ENCODE measurements at places on chromosomes 2 and 18. TPM values are rescaled to one million over a fixed set of nuclear protein-coding genes. Genes with fewer than 3 reads are reported as not detected.
A peak's percentile ranks its signal among the peaks of the same experiment; 100 is the strongest.

DNA sequence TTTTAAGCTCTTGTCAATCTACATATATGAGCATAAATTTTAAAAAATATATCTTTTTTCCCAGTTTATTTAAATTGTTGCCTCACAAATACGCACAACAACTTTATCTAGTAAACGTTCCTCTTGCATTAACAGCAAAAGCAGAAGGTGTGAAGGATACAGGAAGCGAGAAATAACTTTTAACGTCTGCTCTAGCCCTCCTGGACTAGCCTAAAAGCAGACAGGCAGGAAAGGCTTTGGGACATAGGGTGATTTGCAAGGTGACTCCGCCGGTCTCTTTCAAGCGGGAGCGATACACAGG is 434 bp upstream of the DUSP19 start:
- peak overlapping the region; percentile 61 for H3K4me3 ChIP-seq
- no peaks in the 10 kb centered on the region for H3K27me3 ChIP-seq
- no peaks in the 10 kb centered on the region for H3K36me3 ChIP-seq
- peaks cover 10% of the 10 kb centered on the region for H3K4me1 ChIP-seq
- no peak for DNase-seq

Gene PPP1CB
- total RNA-seq: 213 TPM

DNA sequence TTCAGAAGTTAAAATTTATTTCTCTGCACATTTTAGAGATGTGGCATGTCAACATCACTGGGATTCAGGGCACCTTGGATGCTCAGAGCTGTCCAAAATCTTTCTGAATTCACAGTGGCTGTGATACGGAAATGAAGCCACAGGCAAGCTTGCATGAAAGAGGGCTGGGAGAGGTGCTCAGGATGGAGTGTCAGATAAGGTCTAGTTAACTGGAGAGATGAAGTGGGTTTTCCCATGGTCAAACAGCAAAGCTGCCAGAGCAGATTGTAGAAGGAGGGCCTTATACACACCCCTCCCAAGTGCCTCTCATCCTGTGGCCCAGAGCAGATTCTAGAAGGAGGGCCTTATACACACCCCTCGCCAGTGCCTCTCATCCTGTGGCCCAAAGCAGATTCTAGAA is 286.8 kb upstream of the PXDN start:
- H3K27me3 ChIP-seq: no peaks in the 10 kb centered on the region
- no peak overlapping the region for H3K27ac ChIP-seq
- no peak overlapping the region for H3K4me3 ChIP-seq
- H3K4me1 ChIP-seq: no peaks in the 10 kb centered on the region
- DNase-seq: no peak

- no peaks in the 10 kb centered on the region for H3K36me3 ChIP-seq
- peaks cover 16% of the 10 kb centered on the region for H3K4me1 ChIP-seq
- no peak for DNase-seq
- H3K4me3 ChIP-seq: no peak overlapping the region
- H3K27ac ChIP-seq: no peak overlapping the region
- no peaks in the 10 kb centered on the region for H3K27me3 ChIP-seq
Measured at GRCh38 chr2:18630541-18630940, 41.2 kb upstream of the NT5C1B start.

DNA sequence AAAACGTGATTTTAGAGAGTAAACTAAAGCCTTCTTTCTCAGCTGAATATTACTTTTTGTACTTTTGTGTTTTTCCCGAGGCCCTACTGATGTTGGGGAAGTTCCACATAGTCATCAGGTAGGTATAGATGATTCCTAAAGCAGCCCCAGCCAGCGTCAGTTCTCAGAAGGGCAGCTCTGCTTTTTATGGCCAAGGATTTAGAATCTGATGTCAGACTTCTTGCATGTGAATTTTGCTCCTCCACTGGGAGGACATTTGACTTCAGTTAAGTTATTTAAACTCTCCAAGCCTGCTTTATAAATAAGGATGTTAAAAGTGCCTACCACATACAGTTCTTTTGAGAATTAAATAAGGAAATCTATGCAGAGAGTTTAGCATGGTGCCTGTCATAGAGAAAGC is 130.8 kb downstream of the NCKAP5 start:
- no peak overlapping the region for H3K27ac ChIP-seq
- H3K4me1 ChIP-seq: no peaks in the 10 kb centered on the region
- DNase-seq: no peak
- H3K36me3 ChIP-seq: no peaks in the 10 kb centered on the region
- no peak overlapping the region for H3K4me3 ChIP-seq

DNA sequence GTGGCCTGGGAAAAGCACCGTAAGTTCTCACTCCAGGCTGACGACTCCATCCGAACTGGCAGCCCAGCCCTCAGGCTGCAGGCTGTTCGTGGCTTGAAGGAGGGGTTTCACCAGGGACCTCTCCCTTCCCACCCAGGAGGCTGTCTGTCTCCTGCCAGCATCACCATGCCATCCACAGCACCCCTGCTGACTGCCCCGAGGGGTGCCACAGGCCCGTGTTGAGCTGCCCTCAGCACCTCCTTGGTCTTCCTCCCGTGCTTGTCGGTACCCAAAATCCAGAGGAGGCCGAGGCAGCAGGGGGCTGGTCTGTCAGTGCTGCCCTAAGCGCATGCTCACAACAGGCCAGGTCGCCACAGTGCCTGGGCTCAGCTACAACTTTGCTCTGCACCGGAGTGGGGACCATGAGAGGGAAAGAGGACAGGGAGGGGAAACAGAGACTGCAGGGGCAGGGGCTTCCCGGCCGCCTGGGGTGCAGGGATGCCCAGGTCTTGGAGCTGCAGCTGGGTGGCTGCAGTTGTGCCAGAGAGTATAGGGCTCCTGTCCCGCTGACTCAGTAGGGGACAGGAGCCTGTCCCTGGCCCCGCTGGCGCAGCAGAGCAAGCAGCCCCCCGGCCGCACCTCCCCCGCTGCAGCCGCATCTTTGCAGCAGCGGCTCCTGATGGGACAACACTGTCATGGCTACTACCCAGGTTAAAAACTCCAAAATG is 963.7 kb upstream of the CRIM1 start:
- H3K4me1 ChIP-seq: no peaks in the 10 kb centered on the region
- H3K27me3 ChIP-seq: no peaks in the 10 kb centered on the region
- H3K4me3 ChIP-seq: no peak overlapping the region
- DNase-seq: no peak
- no peaks in the 10 kb centered on the region for H3K36me3 ChIP-seq
- H3K27ac ChIP-seq: no peak overlapping the region

Gene MYOM1
- total RNA-seq: 357 TPM

Gene GCKR
- total RNA-seq: 1.9 TPM

GRCh38 chr18:23421277-23421676 is 31.8 kb upstream of the RIOK3 start:
- no peak for DNase-seq
- no peaks in the 10 kb centered on the region for H3K4me1 ChIP-seq
- no peak overlapping the region for H3K4me3 ChIP-seq
- no peak overlapping the region for H3K27ac ChIP-seq

DNA sequence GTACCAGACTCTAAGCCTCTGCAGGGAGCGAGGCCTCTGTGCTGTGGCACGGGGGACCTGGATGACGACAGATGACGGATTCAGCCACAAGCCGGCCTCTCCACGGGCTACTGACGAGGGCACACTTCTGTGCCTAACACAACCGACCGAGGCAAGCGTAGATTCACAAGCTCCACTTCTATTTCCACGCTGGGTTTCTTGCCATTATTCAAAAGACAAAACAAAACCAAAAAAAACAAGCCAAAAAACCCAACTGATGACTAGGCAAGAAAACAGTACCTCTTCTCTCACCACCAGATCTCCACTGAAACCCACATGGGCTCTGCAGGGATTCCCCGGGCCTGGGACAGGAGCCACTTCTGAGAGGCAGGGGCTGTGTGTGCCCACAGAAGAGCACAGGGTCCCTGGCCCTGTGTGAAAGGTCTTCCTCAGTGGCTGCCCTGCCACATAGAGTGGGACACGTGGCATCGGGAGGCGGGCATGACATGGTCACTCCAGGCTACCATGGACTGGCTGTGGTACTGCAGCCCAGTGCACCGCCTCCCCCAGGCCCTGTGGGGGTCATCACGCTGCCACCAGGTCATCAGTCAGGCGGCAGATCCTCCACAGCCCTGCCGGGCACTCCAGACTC is 254.7 kb downstream of the HDAC4 start:
- no peak for DNase-seq
- H3K36me3 ChIP-seq: peaks cover 31% of the 10 kb centered on the region
- H3K4me3 ChIP-seq: no peak overlapping the region
- no peaks in the 10 kb centered on the region for H3K27me3 ChIP-seq
- no peaks in the 10 kb centered on the region for H3K4me1 ChIP-seq

Data from right atrium auricular region (tissue), 2 donors.